Breast epithelium (tissue), 4 donors: ENCODE measurements at places on chromosomes 2 and 18. TPM values are rescaled to one million over a fixed set of nuclear protein-coding genes. Genes with fewer than 3 reads are reported as not detected.

Gene HMSD
- not detected for total RNA-seq

Gene CYP26B1
- total RNA-seq = 3.9 TPM

Gene TRABD2A
- total RNA-seq = 2.2 TPM

GRCh38 chr2:85457877-85458316, 39.4 kb downstream of the SH2D6 start:
- DNase-seq = no peak

DNA sequence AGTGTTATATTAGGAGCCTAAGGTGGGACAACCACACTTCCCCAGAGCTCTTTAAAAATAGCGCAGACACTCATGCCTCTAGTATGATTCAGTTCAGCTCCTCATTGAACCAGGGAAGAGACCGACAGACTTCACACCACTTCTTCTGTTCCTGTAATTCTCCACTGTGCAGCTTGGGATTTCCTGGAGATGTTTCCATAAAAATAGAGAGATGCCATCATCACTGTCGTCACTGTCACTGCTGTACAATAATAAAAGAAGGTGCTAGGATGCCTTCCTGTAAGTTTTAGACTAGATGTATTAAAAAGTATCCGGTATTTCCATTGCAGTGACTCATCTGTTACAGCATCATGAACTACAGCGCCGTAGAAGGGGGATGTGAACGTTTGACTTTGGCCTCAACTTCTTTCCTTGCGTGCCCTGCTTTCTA, 110.9 kb downstream of the FAM210A start:
- no peak for DNase-seq

- DNase-seq = peak; percentile 67
Measured at GRCh38 chr18:63320975-63321265, 1.4 kb upstream of the BCL2 start.

DNA sequence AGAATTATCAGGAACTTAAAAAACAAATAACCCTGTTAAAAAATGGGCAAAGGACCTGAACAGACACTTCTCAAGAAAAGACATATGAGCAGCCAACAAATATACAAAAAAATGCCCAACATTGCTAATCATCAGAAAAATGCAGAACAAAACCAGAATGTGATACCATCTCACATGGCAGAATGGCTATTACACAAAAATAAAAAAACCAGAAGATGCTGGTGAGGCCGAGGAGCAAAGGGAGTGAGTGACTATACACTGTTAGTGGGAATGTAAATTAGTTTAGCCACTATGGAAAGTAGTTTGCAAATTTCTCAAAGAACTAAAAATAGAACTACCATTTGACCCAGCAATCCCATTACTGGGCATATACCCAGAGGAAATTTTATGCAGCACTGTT, 95.8 kb upstream of the DSEL start:
- DNase-seq = no peak

DNA sequence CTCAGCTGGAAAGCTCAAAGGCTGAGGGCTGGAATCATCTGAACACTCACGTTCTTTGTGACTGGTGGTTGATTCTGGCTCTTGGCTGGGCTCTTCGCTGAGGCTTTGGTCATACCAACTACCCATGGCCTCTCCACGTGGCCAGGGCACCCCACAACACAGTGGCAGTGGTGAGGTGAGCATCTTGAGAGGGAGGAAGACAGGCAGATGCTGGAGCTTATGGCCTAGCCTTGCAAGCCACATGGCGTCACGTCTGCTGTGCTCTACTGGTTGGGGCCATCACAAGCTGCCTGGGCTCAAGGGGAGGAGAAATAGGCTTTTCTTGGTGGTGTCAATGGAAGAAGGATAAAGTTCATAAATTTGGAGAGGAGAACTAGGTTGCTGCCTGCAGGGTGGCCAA, 19.6 kb downstream of the LPIN1 start:
- no peak for DNase-seq

GRCh38 chr2:139259422-139260051, 479.3 kb upstream of the NXPH2 start:
- no peak for DNase-seq

DNA sequence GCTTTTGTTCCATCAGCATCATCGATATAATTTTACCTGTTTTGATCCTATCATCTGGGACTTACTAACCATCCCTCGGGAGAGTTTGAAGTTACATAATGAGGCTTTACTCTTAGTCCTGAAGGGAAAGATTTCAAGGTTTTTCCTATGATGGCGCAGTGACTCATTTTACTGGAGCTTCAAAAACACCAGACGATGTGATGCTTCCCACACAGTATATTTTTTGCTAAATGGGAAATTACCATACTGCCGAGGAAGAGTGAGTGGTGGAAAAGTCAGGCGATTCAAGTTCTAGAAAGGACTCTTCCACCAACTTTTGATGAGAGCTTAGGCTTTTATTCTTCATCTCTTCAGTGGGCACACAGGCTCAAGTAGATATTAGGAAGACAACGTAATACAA, 44.6 kb upstream of the GCG start:
- no peak for DNase-seq
